SK-N-DZ (cell line): ENCODE measurements at places on chromosomes 13 and 19.

GRCh38 chr19:3359015-3359918 is 7.1 kb upstream of the NFIC start:
- DNase-seq, result no peak

- DNase-seq, result no peak
Measured at GRCh38 chr13:103031332-103031873, 34.8 kb downstream of the SLC10A2 start.

DNA sequence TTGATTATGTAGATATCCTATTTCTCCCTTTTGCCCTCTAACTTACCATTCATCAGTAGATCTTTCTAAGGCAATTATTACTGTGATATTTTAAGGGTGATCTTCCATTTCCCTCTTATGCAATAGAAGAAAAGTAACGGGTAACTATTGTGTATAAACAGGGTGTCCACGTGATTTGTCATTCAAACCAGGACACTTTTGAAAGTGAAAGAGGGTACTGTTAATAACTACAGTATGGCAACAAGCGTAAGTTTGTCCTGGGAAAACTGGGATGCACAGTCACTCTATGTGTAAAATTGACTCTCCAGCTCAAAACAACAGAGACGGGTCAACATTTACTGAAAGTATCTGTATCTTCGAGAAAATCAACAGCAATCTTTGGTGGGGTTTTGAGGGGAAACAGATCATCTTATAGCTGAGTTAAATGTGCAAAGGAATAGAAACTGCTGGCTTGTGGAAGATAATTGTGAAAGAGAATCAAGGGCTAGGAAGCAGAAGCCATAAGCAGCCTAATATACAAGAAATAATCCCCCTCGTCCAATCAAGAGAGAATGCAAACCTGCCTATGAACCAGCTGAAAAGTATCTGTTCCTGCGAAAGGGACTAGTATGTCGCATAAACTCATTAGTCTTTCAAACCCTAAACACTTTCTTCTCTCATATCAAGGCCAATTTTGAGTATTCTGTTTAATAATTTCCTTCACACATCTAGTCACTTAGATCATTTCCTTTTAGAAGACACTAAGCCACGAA is 126.7 kb downstream of the FOXO1 start:
- no peak for DNase-seq

DNA sequence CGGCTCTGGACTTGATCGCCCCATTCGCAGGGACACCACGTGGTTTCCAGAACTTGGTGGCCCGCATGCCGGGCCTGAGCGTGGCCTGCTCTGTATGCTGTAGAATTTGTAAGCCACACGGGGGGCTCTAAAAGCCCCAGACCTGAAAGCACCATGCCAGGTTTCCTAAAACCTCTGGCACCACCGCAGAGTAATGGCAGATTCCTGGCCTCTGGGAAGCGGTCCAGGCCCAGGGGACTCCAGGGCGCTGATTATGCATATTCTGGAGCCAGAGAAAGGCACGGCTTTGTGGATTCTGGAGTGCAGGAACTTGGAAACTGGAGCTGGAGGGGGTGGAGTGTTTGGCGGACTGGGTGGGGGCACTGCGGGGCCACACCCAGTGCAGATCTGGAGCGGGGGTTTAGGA is 3.7 kb downstream of the FTL start:
- DNase-seq, result no peak

DNA sequence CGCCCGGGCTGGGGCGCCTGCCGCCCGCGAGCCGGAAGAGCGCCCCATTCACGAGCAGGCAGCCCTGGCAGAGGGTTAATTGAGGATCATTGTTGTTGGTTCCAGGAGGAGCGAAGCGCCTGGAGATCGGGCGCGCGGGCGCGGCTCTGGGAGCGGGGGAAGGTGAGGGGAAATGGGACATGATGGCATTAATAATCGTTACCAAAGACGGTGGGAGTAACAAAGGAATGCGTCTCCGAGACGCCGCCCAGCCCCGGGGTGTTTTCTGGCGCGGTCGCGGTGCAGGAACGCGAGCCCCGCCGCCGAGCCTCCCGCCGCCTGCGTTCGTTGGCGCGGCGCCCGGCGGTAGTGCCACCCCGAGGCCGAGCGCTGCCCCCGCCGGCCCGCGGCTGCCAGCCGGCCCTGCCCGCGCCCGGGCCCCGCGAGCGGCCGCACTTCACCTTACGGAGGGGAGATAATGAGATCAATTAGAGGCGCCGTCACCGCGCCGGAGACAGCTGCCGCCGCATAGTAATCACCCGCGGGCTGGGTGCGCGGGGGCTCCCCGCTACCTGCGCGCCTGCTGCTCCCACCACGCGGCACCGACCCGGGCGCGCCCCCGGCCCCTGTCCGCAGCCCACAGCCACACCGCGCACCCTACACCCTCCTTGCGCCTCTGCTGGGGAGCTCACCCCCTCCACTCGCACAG is 2.8 kb downstream of the ZNF536 start:
- DNase-seq, result no peak

GRCh38 chr13:67042556-67042955 is 187.6 kb downstream of the PCDH9 start:
- no peak for DNase-seq

DNA sequence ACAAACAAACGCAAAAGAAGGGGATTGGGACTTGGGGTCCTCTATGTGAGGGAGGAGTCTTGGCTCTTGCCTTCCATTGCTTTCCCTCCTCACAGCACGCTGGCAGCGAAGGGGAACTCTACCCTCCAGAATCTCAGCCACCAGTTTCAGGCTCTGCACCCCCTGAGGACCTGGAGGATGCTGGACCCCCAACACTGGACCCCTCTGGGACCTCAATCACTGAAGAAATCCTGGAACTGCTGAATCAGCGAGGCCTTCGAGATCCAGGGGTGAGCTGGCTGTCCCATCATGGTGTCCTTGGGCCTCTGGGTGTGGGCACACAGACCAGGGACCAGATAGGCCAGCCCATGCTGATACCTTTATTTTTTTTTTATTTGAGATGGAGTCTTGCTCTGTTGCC is 9.6 kb downstream of the PLEKHG2 start:
- DNase-seq, result no peak

DNA sequence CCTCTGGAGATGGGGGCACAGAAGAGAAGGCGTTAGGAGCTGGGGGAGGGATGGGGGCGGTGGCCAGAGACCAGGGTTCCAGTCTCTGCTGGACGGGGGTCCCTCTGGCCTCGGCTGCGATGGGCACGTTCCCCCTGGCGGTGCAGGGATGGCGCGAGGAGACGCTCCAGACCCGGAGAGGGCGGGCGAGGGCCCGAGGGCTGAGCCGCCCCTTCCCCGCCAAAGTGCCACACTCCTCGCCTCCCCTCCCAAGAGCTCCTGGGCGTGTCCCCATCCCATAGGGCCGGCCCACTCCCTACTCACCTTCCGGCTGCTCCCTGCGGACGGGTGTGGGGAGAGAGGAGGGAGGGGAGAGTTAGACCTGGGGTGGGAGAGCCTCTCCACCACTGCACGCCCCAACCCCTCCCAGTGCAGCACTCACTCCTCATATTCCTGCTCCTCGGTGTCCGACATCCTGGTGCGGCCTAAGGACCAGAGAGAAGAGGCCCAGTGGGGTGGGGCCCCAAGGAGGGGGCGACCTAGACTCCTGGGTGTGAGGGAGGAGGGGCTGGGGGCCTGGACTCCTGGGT is 2.2 kb downstream of the TNNT1 start:
- peak; percentile 46 for DNase-seq

DNA sequence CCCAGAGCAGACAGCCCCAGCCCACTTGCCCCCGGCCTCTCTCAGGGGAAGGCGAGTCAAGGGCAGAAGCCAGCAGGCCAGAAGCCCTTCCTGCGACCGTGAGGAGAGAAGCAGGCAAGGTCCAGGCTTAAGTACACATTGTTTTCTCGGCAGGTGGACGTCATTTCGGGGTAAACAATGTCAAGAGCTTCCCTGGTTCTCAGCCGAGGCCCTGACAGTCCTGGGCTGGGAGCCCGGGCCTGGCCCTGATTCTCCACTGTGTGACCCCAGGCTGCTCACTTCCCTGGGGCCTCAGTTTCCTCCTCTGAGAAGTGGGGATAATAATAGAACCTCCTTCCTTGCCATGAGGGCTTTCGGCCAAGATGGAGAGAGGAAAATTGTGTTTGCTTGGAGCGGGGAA is 19.4 kb downstream of the PLVAP start:
- DNase-seq, result no peak

DNA sequence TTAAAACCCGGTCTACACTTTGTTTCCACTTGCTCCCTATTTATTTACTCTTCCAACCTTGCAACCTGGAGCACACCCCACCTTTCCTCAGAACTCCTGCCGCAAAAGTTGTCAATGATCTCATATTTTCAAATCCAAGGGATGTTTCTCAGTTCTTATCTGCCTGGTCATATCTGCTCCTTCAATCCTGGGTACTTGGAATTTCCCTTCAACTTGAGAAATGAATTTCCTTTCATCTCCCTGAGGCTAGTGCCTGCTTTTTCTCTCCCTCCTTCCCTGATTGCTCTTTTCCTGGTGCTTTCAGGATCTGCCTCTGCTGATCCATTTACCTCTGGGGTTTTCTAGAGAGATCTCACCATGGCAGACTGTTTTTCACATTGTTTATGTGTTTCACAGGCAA is 154.8 kb upstream of the IRS2 start:
- no peak for DNase-seq

GRCh38 chr13:86838411-86839120 is 832.6 kb upstream of the SLITRK5 start:
- no peak for DNase-seq

DNA sequence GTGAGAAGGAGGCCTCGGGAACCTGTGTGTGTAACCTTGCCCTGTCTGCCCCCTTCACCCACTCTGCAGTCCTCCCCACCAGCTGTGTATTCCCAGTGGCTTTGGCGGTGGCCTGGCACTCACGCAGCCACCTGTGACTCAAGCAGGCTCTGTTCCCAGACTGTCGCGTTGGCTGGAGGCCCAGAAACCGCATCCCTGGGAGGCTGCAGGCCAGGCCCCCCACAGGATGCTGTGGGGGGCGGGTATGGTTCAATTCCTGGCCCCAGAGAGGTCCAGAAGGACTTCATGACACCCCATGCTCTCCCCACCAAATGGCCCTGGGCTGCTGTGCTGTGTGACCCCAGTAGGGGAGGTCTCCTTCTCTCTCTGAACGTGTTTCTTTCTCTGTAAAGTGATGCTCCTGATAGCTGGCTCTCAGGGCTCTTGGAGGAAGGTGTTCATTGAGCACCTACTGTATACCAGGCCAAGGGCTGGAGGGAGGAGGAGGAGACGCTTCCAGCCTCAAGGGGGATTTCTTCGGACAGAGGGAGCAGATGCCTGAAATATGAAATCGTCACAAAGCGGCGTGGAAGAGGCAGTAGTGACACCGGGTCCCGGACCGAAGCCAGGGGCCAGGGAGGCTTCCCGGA is 1.9 kb upstream of the LINGO3 start:
- DNase-seq, result no peak

DNA sequence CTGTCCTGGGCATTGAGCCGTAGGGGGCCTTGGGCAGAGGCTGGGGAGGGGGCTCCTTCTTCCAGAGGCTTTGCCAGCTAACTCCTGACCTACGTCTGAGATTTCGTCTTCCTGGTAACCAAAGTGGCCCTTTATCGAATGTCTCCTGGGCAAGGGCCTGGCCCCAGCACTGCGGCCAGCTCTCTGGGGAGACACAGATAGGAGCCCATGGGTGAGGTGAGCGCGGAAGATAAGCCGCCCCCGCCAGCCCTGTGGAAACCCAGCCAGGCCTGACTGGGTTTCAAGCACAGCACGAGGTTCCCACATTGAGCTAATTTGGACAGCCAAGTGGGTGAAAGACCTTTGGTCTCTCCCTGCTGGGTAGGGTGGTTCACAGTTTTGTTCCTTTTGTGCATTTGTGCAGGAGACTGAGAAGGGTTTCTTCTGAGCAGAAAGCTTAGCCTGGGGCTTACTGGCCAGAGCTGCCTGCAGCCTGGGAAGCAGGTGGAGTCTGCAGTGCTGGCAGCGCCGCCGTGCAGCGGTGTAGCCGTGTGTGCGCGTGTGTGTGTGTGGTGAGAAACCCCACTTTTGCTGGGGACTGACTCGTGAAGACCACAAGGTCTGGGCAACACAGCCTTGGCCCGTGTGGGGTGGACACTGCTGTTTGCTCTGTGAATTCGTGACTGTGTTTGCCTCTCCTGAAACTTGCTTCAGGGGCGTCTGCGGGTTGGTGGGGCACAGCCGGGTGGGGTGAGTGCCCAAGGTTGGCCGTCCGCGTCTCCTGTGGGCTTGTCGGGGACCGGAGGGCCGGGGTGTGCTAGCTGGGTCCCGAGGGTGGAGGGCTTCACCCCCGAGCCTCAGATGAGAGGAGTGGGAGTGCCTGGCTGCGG is 2.5 kb downstream of the BSG start:
- no peak for DNase-seq

GRCh38 chr13:30115257-30115600 is 192.1 kb downstream of the KATNAL1 start:
- DNase-seq, result no peak

DNA sequence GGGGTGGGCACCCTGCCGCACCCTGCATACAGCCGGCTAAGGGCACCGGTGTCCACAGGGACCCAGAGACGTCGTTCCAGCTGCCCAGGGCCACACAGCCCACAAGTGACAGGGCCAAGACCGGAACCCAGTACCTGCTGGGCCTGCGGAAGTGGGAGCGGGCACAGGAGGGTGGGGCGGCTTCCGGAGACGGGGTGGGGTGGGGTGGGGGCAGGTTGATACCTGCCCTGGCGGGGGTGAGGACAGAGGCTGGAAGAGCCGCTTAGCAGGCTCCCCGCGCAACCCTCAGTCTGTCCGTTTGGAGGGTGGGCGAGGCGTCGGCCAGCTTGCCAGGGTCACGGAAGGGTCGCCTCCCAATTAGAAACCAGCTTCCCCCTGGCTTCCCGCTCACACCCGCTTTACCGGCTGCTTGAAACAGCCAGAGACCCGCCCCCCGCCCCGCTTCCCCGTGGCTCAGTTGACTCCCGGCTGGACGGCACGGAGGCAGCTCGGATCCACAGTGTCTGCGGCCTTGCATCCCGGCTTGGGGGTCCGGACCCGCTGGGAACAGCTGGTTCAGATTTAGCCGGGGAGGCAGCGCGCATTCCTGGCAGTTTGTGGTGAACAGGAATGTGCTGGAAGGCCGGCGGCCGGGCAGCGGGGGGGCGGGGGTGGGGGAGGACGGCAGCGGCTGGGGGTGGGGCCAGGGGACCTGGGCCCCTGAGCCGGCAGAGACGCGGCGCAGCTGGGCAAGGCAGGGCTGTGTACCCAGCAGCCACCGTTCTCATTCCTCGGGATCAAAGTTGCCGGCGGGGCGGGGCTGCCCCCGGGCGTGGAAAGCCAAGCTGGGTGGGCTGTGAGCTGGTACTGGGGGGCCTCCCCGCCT is 1.9 kb downstream of the CNN2 start:
- peak; percentile 72 for DNase-seq

DNA sequence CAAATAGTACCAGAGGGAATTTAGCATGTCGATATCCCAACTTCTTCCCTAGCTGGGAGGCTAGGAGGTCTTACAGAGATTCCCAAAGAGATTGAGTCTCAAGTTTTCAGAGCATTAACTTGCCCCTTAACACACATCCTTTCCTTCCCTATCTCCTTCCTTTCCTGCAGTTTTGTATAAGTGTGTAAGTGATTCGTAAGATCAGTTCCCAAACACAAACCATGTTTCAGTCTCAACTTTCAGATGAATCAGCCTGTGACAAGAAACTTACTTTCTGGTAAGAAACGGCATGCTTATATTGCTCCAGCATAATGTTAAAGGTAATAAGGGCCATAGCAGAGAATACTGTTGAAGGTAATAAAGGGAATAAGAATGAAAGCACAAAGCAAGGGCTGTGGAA is 472.2 kb downstream of the LIG4 start:
- DNase-seq, result no peak
